IgD-negative memory B cell (primary cell): ENCODE measurements at places on chromosomes 2 and 18. TPM values are rescaled to one million over a fixed set of nuclear protein-coding genes. Genes with fewer than 3 reads are reported as not detected.

The CTAGE1 gene
- polyA plus RNA-seq = not detected

The TUBB8B gene
- 0.38 TPM for polyA plus RNA-seq

The IL1F10 gene
- polyA plus RNA-seq = not detected

The UGT1A5 gene
- not detected for polyA plus RNA-seq

The PLB1 gene
- polyA plus RNA-seq = not detected

The SCG2 gene
- not detected for polyA plus RNA-seq

The FAM124B gene
- polyA plus RNA-seq = not detected

The AMER3 gene
- polyA plus RNA-seq = not detected

The BCL11A gene
- polyA plus RNA-seq = 189 TPM

The LYG1 gene
- 0.48 TPM for polyA plus RNA-seq

The NEU4 gene
- not detected for polyA plus RNA-seq

The ARHGEF4 gene
- polyA plus RNA-seq = 0.24 TPM
